ENCODE measurements at places on chromosomes 2 and 18. TPM values are rescaled to one million over a fixed set of nuclear protein-coding genes. Genes with fewer than 3 reads are reported as not detected.
A peak's percentile ranks its signal among the peaks of the same experiment; 100 is the strongest.

STARD6 gene
- not detected for total RNA-seq

DNA sequence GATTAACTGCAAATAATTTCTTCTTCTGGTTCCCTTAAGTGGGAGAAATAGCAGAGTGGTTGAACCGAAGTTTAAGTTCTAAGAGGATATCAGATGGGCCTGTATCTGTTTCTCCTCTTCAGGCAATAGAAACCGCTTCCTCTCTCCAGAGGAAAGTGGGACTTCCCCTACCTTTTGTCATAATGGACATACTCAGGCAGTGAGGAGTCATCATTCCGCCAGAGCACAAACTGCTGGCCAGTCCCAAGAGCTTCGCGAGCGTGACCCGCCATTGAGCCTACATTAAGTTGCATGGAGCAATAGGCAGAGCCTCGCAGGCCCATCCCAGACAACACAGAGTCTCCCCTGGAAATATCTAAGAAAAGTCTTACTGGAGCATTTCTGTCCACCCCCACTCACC lies 158.9 kb downstream of the LDLRAD4 start:
- no peak for DNase-seq

C1QL2 gene
- total RNA-seq = not detected

CROCC2 gene
- 0.13 TPM for total RNA-seq

GRCh38 chr2:202290316-202290715 lies 24.8 kb downstream of the NOP58 start:
- DNase-seq = no peak

GRCh38 chr2:136116813-136117390 lies 1.0 kb downstream of the CXCR4 start:
- DNase-seq = peak; percentile 79

DNA sequence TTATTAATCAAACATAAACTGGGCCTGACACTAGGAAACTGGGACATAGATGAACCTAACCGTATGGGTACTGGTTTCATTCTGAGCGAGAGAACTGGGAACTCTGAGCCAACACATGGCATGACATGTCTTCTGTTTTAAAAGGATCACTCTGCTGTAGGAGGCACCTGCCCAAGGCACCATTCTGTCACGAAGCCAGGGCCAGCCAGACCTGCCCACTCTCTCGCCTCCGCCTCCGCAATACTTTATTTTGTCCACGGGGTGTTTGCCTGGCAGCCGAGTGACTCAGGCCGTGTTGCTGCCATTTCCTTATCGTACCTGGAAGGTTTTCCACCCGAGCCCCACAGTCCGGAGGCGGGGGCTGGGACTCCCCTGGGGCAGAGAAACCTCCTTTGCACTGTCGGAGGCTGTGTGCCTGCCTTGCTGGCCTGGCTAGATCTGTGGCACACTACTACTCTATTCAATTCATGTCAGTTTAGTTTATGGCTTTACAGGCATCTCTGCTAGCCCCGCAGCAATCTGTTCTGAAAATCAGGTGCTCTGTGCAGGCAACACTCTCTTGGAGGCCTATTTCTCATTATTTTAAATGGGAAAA lies 120.4 kb upstream of the ACKR3 start:
- peak; percentile 67 for DNase-seq

DNA sequence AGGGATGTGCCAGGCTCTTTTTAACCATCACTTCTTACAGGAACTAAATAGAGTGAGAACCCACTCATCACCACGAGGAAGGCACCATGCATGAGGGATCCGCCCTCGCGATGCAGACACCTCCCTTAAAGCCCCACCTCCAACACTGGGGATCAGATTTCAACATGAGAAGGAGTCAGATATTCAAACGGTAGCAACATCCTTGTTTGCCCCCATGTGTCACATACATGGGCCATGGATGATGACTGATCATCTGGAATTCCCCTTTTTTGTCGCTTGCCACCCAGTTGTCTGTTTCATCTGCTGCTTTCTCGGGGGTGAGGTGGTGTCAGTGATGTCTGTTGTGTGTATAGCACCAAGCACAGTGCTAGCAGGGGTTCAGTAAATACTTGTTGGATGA lies 57.9 kb downstream of the NCK2 start:
- no peak for DNase-seq

DNA sequence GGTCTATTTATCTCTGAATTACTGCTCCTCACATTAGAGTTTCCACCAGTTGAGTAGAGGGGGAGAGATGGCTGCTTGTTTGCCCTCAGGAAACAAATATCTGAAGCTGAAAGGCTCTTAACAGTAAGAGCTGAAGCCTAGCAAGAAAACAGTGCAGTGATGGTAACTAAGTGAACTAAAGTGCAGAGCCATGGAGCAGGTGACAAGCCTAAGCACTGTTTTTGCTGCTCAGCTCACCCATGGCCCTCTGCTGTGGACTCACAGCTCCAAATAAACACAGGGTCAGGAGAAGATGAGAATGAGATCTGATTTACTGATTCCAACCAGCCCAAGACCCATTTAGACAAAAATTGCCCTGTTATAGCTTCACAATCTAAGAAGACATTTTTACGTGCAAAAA lies 118.4 kb downstream of the ETAA1 start:
- no peak for DNase-seq

STK39 gene
- 16.1 TPM for total RNA-seq

MARCO gene
- 29.2 TPM for total RNA-seq

GPR155 gene
- 6.8 TPM for total RNA-seq

- peak; percentile 77 for DNase-seq
Observed at GRCh38 chr2:70087702-70088597, 673 bp downstream of the PCBP1 start.

DYNC1I2 gene
- 91.1 TPM for total RNA-seq

KCNG2 gene
- 1.1 TPM for total RNA-seq

DSG1 gene
- total RNA-seq = not detected

TUBA3E gene
- not detected for total RNA-seq

ACKR3 gene
- 113 TPM for total RNA-seq

IGFBP5 gene
- total RNA-seq = 808 TPM

DNA sequence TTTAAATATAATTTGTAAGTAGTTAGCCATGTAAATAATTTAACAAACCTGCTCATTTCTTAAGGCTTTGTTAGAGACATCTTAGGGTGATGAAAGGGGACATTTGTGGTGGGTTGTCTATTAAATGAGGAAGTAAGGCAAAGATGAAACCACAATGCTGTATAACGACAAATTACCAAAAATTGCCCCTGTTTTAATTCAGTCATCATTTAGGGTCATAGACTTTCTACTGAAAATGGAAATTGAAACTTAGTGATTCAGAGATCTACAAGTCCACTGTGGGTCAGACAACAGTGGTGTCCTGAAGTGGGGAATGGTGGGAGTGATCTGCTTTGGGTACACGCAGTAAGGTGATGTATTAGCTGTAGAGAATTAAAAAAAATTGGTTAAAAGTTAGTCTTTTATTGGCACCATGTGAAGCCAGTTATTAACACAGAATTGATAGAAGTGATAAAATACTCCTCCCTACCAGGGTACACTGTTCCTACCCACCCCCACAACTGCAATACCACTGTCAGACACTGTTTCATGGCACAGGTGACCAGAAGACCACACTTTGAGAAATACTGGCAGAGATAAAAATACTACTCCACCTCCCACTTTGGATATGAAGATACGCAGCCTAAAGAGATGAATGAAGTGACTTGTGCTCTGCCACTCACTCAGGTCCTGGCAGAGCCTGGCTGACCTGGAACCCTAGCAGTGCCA lies 13.4 kb downstream of the CERS6 start:
- DNase-seq = no peak

DNA sequence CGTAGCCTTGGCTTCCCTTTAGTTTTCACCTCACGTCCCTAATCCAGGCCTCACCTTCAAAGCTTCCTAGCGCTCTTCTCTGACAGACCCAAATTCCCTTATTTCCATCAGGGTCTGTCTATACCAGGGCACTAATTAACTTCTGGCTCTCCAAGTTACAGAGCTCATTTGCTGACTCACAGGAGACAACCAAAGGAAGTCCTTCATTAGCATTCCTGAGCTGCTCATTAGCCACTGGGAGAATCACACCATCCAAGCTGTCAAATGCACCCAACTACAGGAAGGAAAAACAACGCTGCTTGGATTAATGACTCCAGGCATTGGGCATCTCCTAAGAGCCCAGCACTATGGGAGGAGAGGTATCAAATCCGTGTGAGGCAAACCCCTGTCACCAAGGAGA lies 109.8 kb upstream of the ALK start:
- DNase-seq = no peak

CRYGC gene
- not detected for total RNA-seq

- no peak for DNase-seq
Observed at GRCh38 chr2:60354713-60355112, 198.7 kb downstream of the BCL11A start.

FAM161A gene
- total RNA-seq = 2.4 TPM

DNA sequence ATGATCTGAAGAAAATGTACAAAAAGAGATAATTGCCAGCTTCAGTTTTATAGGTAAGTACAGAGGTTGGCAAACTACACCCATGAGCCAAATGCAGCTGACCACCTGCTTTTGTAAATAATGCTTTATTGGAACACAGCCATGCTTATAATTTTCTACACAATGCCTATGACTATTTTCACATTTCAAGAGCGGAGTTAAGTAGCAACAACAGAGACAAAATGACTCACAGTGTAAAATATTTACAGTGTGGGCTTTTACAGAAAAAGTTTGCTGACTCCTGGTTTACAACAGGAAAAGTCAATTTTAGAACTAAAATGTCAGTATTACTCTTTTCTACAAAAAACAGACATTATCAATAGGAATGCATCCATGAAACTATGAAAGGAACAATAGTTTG lies 26.0 kb downstream of the CWC22 start:
- DNase-seq = no peak

MDH1B gene
- 0.93 TPM for total RNA-seq

DNA sequence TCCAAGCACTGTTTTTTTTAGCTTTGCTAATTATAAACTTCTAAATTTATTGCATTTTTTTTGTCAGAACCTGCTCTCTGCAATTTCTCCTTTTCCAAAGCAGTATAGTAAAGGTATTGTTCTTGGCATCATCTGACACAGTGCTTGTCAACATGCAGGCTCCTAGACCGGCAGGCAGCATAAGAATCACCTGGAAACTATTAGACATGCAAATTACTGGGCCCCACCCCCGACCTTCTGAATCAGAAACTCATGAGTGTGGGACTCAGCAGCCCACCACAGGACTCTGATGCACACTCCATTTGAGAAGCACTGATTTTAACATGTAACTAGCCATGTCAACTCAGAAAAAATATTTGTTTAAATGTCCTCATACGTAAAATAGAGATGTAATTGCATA lies 551.1 kb upstream of the CELF4 start:
- DNase-seq = no peak

DNA sequence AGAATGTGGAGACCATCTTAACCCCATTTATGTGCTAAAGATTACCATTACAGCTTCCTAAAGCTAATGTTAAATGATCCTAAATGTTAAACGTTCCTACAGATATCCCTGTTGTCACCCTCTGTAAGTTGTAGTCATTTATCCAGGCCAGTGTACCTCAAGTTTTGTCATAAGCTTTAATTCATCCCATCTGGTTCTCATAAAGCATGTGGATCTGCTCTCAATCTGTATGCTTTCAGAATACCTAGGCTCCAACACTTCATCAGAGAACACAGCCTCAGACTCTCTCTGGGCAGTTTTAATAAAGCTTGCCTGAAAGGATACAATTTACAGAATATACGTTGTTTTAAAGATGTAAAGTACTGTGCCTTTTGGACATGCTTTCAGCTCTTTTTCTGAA lies 4.2 kb upstream of the CCDC178 start:
- DNase-seq = no peak

DNA sequence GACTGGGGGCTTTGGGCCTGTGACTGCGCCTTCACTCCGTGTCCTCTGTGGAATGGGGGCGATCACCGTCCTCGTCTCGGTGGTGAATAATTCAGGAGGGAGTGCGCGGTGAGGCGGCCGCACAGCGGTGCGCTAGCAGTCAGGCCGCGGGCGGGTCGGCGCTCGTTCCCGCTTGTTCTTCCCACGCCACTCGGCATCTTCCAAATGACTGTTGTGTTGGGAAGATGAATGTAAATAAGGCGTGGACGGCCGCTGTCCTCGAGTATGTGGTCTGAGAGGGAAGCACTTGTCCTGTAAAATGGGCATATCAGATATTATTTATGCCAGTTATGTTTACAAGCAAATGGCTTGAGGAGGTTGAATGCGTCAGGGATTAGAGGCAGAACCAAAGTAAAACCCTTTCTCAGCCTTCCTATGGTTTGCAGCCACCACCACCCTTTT lies 608 bp upstream of the VPS4B start:
- DNase-seq = no peak

ANKRD62 gene
- not detected for total RNA-seq

GRCh38 chr2:98583816-98584618 lies 24.3 kb downstream of the COA5 start:
- no peak for DNase-seq

GRCh38 chr18:3607309-3608098 lies 157.5 kb downstream of the TGIF1 start:
- no peak for DNase-seq

ASTL gene
- total RNA-seq = 0.62 TPM

- DNase-seq = no peak
Observed at GRCh38 chr2:237530472-237531433, 35.6 kb upstream of the PRLH start.

CGREF1 gene
- total RNA-seq = 8.6 TPM

- no peak for DNase-seq
Observed at GRCh38 chr18:63224630-63225029, 94.9 kb downstream of the BCL2 start.

DNA sequence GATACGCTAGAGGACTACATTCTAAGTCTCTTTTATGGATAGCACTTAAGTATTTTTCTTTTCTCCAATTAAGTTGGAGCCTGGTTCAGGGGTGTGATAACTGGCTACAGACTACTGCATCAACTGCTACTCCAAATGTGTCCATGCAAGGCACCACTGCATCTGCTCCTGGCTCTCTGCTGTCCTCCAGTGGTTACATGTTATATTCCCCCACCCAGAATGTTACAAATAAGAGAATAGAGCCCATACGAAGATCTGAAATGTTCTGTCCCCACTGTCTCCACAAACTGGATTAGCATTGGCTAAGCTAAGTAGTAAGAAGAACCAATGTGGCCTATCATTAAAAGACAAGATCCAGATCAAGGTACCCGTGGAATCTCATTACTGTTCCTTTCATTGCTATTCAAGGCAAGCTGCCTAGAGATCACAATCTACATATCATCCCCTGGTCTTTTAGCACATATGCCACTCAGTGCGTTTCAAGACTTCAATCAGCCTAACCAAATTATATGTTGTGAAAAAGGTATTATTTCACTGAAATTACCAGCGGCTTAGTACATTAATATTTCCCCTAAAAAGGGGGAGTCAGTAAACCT lies 308.3 kb upstream of the SLC8A1 start:
- no peak for DNase-seq

DNA sequence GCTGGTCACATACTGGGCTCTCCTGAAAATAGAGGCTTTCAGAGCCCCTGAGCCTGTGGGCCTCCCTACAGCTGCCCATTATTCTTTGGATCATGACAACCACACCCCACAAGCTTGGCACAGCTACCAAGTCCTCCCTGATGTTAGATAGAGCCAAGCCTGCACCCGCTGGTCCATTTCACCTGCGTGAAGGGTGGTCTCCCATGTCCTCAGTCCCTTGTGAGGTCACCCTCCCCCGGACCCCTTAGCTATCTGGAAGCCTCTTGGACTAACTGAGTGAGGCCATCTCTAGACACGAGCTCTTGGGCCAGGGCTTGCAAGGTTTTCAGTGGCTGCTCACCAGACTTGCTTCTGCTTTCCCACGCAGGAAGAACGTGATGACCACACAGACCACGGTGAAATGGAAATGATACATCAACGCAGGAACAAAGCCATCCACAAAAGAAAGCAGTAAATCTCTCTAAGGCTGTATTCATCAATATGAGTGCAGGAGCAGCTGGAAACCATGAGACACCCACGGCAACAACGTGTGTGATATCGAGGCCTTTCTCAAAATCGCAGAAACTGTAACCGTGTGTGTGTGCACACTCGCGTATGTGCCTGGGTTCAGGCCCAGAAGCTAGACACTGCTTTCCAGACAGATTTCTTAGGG lies 10.1 kb upstream of the MAL start:
- DNase-seq = no peak

All from aorta (tissue), 5 donors.